Urothelium cell line (cell line): ENCODE measurements at places on chromosomes 2 and 18.

DNA sequence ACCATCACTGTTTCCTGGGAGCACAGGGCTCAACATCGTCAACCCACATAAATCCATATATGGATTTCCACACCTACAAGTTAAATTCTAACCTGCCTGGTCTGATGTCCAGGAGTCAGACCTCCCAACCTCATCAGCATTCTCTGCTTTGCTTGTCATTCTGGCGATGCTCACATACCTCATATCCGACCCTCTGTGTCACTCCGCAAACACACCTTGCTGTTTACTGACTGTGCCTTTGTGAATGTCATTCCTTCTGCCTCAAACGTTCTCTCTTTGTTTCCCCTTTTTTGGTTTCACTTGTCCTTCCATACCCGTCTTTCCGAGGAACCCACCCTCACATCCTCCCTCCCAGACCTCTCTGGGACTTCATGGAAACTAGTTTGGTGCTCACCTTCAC is 187.1 kb downstream of the ACTR3 start:
- no peak for DNase-seq

DNA sequence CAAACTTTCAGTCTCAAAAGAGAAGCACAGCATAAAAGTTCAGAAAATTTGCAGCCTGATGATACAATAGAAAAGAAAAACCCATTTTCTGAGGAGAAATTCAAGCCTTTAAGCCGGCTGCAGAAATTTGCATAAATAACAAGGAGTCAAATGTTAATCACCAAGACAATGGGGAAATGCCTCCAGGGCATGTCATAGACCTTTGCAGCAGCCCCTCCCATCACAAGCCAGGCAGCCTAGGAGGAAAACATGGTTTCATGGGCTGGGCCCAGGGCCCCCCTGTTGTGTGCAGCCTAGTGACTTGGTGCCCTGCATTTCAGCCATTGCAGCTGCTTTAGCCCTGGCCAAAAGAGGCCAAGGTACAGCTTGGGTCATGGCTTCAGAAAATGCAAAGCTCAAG is 54.1 kb upstream of the CAVIN2 start:
- DNase-seq, result no peak

DNA sequence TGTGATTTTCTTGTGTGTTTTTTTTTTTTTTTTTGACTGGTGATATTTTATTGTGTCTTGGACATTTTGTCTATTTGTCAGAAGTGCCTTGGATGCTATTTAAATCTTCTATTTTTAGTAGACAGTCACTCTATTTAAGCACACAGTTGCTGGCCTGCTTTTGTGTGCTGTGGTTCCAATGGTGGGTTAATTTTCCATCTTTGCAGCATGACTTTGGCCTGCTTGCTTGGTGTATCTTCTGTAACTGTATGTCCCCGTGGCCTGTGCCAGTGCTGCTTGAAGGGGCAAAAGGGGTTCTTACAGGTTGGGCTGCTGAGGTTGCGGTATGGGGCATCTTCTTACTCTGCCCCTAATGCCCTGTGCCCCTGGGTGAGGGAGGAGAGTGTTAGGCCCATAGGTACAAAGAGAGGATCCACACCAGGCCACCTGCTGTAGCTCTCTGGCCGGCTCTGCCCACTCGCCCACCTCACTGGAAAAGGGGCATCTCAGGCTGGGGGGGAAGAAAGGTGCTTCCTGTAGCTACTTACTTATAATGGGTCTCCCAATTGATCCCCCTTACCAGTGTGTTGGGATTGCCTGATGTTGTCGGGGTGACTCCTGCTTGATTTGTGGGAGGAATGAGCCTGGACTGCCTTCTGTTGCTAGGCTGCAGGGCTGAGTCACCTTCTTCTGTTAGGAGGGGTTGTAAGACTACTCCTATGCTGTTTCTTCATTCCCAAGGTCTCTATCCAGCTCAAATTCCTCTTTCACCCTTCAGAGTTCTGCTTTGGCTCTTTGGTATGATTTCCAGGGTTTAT is 490.0 kb upstream of the HS6ST1 start:
- DNase-seq, result no peak

GRCh38 chr2:192687015-192687414 is 492.3 kb upstream of the TMEFF2 start:
- no peak for DNase-seq
